ENCODE measurements at places on chromosomes 7 and 10.

DNA sequence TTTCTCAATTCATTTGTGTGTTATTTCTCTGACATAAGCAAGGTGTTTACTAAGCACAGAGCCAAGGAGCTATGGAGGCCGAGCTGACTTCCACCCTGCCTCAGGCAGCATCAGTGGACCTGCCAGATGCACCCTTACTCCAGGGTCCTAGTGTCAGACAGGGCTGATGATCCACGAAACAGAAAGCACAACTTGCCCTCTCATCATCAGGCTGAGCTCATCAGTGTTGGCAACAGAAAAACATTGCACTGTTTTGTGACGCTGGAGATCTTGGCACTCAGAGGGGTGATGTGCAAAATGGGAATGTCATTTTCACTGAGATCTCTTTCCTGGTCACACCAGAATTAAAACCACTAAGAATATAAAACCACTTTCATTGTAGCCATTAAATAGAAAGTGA is 201.8 kb downstream of the GLI3 start:
- DNase-seq, result no peak

GRCh38 chr7:50565559-50565916 is 333 bp upstream of the DDC start:
- no peak for DNase-seq

DNA sequence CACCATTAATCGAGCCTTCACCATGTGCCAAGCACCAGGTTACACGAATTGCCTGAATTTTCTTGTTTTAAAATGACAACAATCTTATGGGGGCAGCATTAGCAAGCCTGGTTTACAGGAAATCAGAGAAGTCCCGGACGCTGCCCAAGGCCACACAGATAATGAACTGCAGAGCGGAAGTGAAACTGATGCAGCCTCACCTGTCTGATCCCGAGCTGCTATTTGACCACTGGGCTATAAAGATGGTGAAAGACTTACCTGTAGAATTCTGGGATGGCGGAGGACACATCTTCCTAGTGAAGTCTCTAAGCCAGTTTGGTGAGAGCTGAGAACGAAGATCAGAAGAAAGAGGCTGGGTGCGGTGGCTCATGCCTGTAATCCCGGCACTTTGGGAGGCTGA is 21.7 kb upstream of the GALNTL5 start:
- no peak for DNase-seq

GRCh38 chr10:50679149-50679548 is 55.4 kb upstream of the SGMS1 start:
- DNase-seq, result no peak

- no peak for DNase-seq
Measured at GRCh38 chr7:5210751-5211338, 20.8 kb downstream of the WIPI2 start.

DNA sequence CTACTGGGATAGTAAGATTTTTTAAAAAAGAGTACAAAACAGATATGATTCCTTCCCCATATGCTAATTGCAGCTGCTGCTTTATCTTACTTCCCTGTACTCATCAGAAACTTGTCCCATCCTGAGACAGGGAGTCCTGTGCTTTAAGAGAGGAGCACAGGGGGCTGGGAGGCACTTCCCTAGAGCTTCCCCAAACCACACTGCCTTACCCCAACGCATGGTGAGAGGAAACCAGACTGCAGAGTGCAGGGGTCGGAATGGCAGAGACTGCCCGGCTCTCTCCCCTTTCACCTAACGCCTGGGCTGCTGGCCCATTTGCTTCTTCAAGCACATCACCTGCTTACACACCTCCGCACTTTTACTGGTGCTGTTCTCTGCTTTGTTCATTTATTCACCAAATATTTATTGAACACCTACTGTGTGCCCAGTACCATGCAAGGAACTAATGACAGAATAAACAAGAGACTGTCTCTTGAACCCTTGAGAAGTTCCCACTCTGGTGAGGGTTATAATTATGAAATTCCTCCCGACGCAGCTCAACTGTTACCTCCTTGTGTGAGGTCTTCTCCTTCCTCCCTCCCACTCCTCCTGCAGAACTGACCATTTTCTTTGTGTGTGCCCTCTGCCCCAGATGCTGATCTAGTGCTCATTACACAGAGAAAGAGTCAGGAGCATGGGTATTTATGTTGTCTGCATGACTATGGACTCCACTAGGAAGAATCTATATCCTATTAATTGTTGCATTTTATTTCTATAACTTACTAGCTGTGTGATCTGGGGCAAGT is 289.7 kb downstream of the TCF7L2 start:
- DNase-seq, result no peak
